ENCODE measurements at places on chromosomes 7 and 10. TPM values are rescaled to one million over a fixed set of nuclear protein-coding genes. Genes with fewer than 3 reads are reported as not detected.

- H3K4me1 ChIP-seq = no peaks in the 10 kb centered on the region
- no peaks in the 10 kb centered on the region for H3K36me3 ChIP-seq
- no peak overlapping the region for H3K4me3 ChIP-seq
- peaks cover 18% of the 10 kb centered on the region for H3K27me3 ChIP-seq
- no peak overlapping the region for H3K27ac ChIP-seq
Observed at GRCh38 chr7:25087855-25088254, 37.2 kb downstream of the CYCS start.

GRCh38 chr10:132449811-132450181 lies 52.8 kb downstream of the PWWP2B start:
- no peaks in the 10 kb centered on the region for H3K36me3 ChIP-seq
- no peak for DNase-seq
- no peak overlapping the region for H3K27ac ChIP-seq
- no peaks in the 10 kb centered on the region for H3K27me3 ChIP-seq
- peaks cover 37% of the 10 kb centered on the region for H3K4me1 ChIP-seq

GRCh38 chr7:2870471-2870931 lies 26.4 kb upstream of the GNA12 start:
- H3K27ac ChIP-seq = no peak overlapping the region
- H3K36me3 ChIP-seq = no peaks in the 10 kb centered on the region
- peak; percentile 59 for DNase-seq
- H3K27me3 ChIP-seq = peaks cover 19% of the 10 kb centered on the region

Gene CYP2C19
- total RNA-seq = not detected

GRCh38 chr7:155961241-155962190 lies 149.3 kb upstream of the SHH start:
- H3K4me3 ChIP-seq = no peak overlapping the region
- H3K27me3 ChIP-seq = peaks cover 13% of the 10 kb centered on the region
- H3K4me1 ChIP-seq = peaks cover 27% of the 10 kb centered on the region
- H3K36me3 ChIP-seq = no peaks in the 10 kb centered on the region
- H3K27ac ChIP-seq = no peak overlapping the region

DNA sequence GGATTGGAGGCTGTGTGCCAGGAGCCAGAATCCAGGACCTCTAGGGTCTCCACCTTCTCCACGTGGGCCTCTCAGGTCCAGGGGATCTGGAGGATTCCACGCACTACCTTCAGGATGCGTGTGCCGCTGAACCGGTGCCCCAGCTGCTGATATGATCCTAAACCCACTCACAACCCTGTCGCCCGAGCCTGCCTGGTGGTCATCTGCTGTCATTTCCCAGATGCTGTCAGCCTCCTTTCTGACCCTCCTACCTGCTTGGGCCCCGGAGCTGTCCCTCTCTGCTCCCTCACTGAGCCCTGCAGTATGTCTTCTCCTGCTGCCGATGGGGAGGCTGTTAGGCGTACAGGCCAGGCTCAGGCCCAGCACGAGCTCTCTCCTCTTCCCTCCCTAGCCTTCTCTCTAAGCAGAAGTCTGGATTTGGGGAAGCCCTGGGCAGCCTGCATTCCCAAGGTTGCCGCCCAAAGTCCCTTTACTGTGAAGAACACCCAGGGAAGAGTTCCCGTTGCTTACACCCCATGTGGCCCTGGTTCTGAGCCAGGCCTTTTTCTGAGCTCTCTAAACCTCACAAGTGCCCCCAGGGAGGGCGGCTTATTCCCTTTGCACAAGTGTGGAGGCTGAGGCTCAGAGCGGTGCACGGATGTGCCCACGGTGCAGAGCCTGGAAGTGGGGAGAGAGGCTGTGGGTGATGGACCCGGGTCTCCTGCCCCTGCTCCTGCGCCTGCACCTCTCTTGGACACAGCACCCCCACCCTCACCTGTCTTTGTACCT lies 30.8 kb upstream of the ZNF488 start:
- H3K4me3 ChIP-seq = no peak overlapping the region
- H3K27ac ChIP-seq = no peak overlapping the region
- no peak for DNase-seq

Gene HOXA1
- 0.28 TPM for total RNA-seq

DNA sequence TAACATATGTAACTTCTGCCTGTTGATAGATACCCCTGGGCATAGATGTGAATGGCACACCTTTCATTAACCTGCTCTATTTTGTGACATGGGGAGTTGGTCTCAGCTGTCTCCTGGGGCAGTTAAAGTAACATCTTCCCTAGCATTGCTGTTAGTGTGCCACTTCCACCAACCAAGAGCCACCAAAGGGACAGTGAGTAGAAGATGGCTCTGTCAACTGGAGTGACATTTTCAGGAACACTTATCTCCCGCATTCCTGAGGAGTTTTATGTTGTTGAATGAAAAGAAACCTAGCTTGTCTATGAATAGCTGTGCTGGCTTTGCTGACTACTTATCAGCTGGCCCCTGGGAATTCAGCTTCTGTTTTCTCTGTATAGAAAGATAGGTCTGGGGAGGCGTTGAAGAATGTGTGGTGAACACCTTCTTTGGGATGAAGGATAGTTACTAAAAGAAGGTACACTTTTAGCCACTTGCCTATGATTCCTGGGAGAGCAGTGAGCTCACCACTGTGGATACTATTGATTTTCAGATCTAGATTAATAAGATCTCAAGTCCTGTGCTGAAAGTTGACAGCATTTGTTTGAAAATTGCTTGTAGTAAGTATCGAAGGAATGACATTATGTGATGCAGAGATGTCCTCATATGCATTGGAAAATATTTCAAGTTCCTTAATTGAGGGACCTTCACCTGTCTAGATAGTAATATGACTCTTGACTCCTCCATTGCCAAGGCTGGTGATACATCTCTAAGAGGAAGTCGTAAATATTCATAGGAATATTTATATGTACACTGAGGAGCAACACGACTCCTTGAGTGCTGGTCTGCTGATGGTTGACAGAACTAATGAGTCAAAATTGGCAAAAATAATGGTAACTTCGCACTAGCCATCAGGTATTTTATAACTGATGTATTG lies 7.6 kb downstream of the STARD3NL start:
- DNase-seq = no peak
- H3K36me3 ChIP-seq = peaks cover 34% of the 10 kb centered on the region
- H3K27me3 ChIP-seq = no peaks in the 10 kb centered on the region
- H3K27ac ChIP-seq = no peak overlapping the region
- peaks cover 16% of the 10 kb centered on the region for H3K4me1 ChIP-seq

DNA sequence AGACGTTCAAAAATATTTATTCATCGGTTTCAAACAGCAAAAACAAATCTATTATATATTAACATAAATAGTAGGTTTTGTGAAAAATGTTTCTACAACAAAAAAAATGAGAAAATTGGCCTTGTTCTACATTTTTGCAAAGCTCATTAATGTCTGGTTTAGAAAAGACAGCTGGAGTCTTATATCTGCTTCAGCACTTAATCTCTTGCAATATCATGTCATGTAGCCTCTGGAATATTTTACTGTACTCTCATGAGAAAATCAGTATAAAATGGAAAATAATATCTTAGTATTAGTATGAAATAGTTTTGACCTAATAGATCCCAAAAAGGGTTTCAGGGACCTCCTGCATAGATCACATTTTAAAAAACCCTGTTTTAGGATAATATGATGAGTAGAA lies 326.6 kb downstream of the ARL4A start:
- no peaks in the 10 kb centered on the region for H3K4me1 ChIP-seq
- H3K27me3 ChIP-seq = no peaks in the 10 kb centered on the region
- DNase-seq = no peak
- H3K36me3 ChIP-seq = no peaks in the 10 kb centered on the region

Gene SORBS1
- 0.89 TPM for total RNA-seq

DNA sequence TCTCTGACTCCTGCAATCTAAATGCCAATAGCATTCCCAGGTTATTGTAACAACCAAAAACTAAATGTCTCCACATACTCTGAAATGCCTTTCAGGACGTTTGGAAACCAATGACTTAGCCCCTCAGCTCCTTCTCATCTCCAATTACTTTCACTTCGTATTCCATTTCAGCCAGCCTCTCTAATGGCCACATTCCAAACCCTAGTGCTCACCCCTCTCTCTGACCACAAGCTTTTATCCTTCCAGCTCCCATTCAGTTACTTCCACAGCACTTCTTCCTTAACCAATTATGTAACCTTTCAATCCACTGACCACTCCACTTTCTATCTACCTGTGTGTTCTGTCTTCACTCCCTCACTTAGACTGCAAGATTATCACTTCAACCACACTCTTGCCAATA lies 4.3 kb downstream of the NOC3L start:
- no peak overlapping the region for H3K27ac ChIP-seq
- DNase-seq = no peak
- H3K4me1 ChIP-seq = peaks cover 48% of the 10 kb centered on the region
- peaks cover 35% of the 10 kb centered on the region for H3K36me3 ChIP-seq
- no peaks in the 10 kb centered on the region for H3K27me3 ChIP-seq

GRCh38 chr7:140054751-140055150 lies 8.0 kb downstream of the PARP12 start:
- peak overlapping the region; percentile 71 for H3K27ac ChIP-seq
- H3K27me3 ChIP-seq = no peaks in the 10 kb centered on the region
- peaks cover 85% of the 10 kb centered on the region for H3K36me3 ChIP-seq
- H3K4me1 ChIP-seq = peaks cover 65% of the 10 kb centered on the region
- no peak overlapping the region for H3K4me3 ChIP-seq
- no peak for DNase-seq

GRCh38 chr10:118901380-118901779 lies 128.1 kb upstream of the NANOS1 start:
- H3K36me3 ChIP-seq = no peaks in the 10 kb centered on the region
- H3K27ac ChIP-seq = no peak overlapping the region
- H3K4me3 ChIP-seq = no peak overlapping the region
- H3K4me1 ChIP-seq = no peaks in the 10 kb centered on the region
- peaks cover 17% of the 10 kb centered on the region for H3K27me3 ChIP-seq
- no peak for DNase-seq

GRCh38 chr7:2782565-2782964 lies 61.5 kb downstream of the GNA12 start:
- H3K4me3 ChIP-seq = no peak overlapping the region
- H3K27ac ChIP-seq = no peak overlapping the region
- no peaks in the 10 kb centered on the region for H3K27me3 ChIP-seq
- no peak for DNase-seq

DNA sequence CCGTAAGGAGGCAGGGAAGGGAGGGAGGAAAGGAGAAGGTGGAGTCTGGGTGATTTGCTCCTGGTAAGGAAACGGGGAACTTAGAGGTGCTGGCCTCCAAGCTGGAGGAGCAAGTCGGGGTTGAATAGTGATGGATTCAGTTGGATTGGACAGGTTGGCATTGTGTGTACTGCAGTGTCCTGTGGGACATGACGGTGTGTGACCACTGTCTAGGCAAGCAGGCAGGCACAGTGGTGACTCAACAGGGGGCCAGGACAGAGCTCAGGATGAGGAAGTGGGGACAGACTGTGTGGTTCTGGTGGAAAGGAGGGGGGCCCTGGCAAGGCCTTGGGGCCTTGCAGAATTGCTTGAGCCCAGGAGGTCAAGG lies 48.8 kb downstream of the COL26A1 start:
- peak; percentile 44 for DNase-seq
- H3K4me1 ChIP-seq = peaks cover 11% of the 10 kb centered on the region
- no peak overlapping the region for H3K27ac ChIP-seq
- no peak overlapping the region for H3K4me3 ChIP-seq
- peaks cover 9% of the 10 kb centered on the region for H3K27me3 ChIP-seq

- H3K27ac ChIP-seq = no peak overlapping the region
- no peaks in the 10 kb centered on the region for H3K36me3 ChIP-seq
- no peaks in the 10 kb centered on the region for H3K4me1 ChIP-seq
- H3K4me3 ChIP-seq = no peak overlapping the region
Observed at GRCh38 chr7:5439572-5440496, 16.2 kb upstream of the TNRC18 start.

Gene VGF
- total RNA-seq = 0.44 TPM

Gene ZNF316
- 32.2 TPM for total RNA-seq

Gene MINPP1
- total RNA-seq = 12.1 TPM

GRCh38 chr7:1690359-1690958 lies 20.4 kb downstream of the ELFN1 start:
- no peak for DNase-seq
- H3K4me1 ChIP-seq = no peaks in the 10 kb centered on the region
- no peaks in the 10 kb centered on the region for H3K36me3 ChIP-seq
- H3K4me3 ChIP-seq = no peak overlapping the region
- peaks cover 7% of the 10 kb centered on the region for H3K27me3 ChIP-seq
- no peak overlapping the region for H3K27ac ChIP-seq

DNA sequence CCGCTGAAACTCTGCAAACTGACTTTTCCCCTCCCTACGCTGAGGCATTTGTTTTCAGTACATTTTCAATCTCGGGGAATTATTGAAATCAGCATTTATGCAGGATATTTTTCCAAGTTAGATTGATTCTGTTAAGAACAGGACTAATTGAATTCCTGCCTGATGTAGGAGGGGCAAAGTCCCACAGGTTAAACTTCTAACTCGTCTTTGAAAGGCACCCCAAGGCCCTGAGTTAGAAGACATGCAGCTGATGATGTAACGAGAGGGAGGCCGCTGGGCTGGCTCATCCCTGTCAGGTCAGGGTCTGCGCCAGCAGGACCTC lies 253.1 kb downstream of the CELF2 start:
- H3K4me3 ChIP-seq = no peak overlapping the region
- H3K27me3 ChIP-seq = no peaks in the 10 kb centered on the region
- H3K4me1 ChIP-seq = peaks cover 58% of the 10 kb centered on the region
- no peak overlapping the region for H3K27ac ChIP-seq

DNA sequence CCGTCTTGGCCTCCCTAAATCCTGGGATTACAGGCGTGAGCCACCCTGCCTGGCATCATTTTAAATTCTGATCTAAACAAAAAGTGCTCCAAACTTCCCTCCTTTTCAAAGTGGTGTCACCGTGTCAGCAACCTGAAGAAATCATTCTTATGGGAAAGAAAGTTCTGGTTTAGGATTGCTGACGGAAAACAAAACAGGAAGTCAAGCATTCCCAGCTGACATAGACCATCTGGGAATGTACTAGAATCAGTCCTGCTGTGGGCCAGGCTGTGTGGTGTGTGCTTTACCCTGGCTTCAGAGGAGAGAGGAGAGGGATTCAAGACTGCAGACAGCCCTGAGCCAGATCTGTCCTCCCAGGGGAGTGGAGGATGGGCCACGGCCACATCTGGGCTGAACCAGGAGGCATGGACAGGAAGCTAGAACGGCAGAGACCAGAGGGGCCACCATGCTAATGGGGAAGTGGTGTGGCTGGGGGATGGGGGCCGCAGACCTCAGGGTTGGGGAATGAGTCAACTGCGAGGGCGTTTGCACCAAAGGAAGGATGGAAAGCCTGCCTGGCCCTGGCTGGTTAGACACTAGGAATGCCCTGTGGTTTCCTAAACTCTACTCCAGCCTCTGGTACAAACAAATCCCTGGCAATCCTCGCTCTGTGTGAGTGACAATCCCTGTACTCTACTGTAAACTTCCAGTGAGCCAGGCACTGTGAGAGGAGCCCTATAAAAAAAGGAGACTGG lies 16.7 kb upstream of the CLIP2 start:
- peak; percentile 84 for DNase-seq
- peaks cover 17% of the 10 kb centered on the region for H3K4me1 ChIP-seq
- no peak overlapping the region for H3K4me3 ChIP-seq
- peak overlapping the region; percentile 60 for H3K27ac ChIP-seq
- no peaks in the 10 kb centered on the region for H3K36me3 ChIP-seq
- H3K27me3 ChIP-seq = peaks cover 13% of the 10 kb centered on the region

DNA sequence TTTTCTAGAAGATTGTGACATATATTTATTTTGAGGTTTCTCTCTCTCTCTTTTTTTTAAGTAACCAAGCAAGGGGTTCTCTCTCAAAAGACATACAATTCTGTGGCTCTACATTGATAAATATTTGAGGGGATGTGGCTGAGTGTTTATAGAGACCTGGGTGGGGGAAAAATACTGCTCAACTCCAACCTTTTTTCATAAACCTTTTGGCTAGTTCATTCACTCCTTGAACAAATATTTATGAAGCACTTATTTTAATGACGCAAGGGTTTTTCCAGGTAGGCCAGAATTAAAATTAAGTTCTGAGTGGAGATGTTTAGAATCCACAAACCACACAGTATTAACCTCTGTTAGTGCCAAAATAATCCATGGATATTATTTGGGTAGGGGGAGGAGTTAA lies 100.2 kb downstream of the PTPRE start:
- H3K27ac ChIP-seq = no peak overlapping the region
- no peak overlapping the region for H3K4me3 ChIP-seq
- H3K36me3 ChIP-seq = no peaks in the 10 kb centered on the region
- peaks cover 6% of the 10 kb centered on the region for H3K4me1 ChIP-seq
- peaks cover 29% of the 10 kb centered on the region for H3K27me3 ChIP-seq

Data from activated CD8-positive, alpha-beta memory T cell treated with anti-CD3 and anti-CD28 coated beads, Interleukin-2, amount 10 ng/mL, durations not matched to agents 7 days and 5 days (primary cell).